ENCODE measurements at places on chromosomes 7 and 10. TPM values are rescaled to one million over a fixed set of nuclear protein-coding genes. Genes with fewer than 3 reads are reported as not detected.

DNA sequence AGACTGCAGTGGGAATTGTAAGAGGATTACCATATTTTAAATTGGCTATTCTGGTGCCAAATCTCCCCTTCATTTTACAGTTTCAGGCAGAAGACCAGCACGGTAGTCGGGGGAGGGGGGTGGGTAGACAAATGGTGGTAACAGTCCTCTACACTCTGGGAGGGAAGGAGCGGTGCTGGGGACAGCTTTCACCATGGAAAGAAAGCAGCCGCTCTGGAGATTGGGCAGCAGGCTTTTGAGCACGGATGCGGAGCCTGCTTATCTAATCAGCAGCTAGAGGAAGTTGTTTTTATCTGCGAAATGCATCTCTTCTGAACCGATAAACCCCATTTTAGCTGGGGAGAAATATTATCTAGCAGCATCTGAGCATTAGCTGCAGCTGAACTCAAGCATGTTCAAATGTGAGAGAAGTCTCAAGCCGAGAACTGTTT, 28.7 kb downstream of the IKZF1 start:
- DNase-seq = no peak

DNA sequence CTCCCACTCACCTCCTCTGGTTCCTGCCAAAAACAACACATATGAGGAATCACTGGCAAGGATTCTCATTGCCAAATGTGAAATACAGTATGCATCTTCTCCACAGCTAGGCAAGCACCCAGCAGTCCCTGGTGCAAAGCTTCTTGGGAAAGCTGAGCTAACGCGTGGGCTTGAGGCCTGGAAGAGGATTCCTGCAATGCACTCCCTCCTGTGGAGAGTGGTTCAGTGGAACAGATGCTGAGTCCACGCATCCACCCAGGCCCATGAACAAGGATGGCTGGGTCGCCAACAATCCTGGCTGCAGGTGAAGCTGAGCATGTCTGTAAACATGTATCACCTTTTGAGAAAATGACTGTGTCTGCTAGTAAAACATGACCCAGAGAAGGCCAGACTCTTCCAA, 113.2 kb upstream of the CHST15 start:
- DNase-seq = no peak

DNA sequence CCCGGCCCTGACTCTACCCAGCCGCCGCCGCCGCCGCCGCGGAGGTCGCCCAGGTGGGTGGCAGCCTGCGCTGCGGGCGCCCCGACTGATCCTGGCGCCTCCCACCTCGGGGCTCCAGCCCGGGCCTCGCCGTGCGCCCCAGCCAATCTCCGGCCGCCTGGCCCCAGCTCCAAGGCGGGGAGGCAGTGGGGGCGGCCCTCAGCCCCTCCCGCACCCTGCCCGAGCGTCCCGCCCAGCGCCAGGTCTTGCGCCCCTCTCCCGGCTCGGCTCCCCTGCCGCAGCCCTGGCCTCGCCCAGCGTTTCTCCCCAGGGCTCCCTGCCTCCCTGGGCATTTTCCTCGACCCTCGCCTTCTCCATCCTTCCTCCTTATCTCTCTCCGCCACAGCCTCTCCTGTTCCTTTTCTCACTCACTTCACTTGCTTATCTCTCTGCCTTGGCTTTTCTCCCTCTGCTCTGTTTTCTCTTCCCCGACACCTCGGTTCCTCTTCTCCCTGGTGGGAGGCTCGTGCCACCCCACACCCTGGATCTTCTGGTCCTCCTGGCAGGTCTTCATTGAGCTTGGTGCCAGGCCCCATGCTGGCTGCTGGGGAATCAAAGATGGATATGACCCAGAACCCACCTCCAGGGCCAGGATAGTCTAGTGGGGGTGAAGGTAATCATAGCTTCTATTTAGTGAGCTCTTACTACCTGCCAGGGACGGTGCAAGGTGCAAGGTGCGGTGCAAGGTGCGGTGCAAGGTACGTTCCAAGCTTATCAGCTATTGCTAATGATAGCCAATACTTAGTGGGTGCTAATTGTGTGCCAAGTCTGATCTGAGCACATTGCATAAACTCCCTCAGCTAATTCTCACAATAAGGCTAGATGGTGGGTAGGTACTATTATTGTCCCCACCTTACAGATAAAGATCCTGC, at the start of gene SFRP5:
Gene SFRP5 (minus strand): TSS at position 87 of the 911 bp plus-strand sequence. CDS start 166 bp downstream, outside the sequence.
- no peak for DNase-seq

DNA sequence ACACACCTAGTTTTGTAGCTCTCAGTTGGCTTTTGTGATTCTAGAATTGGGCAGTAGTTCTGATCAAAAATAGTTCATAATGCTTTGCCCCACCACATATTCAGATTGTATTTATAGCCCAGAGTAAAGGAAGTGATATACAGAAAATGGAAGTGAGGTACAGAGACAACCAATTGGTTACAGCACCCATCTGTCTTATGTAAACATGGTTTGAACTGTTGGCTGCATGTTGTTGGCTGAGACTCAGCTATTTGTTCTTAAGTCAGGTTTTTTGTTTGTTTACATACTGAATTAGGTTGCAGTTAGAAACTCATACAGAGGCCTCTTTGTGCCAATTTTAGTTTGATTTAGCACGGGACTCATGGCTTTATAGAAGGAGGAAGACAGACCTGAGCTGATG, 158.9 kb upstream of the GPR26 start:
- DNase-seq = no peak

DNA sequence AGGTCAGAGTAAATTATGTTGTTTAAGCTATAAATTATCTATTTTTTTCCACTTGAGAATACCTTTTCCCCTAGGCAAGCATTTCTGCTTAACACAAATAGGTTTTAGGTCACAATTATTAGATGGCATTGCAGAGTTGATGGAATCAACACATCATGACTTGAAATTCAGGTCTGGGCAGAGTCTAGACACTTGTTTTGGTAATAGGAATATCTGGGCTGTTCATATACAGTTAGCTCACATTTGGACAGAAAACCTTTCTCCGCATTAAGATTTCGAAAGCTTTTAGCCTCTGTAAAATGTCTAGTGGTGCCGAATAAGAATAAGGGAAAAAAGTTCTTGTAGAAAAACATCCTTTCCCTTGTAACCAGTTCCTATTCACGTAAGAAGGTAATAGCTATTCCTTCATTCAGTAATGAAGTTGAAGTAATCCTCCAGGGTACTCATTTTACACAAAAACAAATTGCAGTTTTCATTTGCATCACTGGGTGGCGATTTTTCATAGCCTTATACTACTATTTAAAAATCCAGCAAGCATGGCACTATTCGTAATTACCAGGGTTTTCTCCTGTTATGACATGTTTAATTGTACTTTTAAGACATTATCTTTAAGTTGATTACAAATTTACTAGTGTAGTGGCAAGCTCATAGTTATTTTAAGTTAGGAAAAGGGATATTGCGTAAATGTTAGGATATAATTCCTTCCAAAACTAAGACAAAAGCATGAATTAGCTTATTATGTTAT, 37.0 kb downstream of the RPA3 start:
- DNase-seq = no peak

- no peak for DNase-seq
These were observed 237.8 kb downstream of the KIAA1217 start for GRCh38 chr10:24446739-24447138.

DNA sequence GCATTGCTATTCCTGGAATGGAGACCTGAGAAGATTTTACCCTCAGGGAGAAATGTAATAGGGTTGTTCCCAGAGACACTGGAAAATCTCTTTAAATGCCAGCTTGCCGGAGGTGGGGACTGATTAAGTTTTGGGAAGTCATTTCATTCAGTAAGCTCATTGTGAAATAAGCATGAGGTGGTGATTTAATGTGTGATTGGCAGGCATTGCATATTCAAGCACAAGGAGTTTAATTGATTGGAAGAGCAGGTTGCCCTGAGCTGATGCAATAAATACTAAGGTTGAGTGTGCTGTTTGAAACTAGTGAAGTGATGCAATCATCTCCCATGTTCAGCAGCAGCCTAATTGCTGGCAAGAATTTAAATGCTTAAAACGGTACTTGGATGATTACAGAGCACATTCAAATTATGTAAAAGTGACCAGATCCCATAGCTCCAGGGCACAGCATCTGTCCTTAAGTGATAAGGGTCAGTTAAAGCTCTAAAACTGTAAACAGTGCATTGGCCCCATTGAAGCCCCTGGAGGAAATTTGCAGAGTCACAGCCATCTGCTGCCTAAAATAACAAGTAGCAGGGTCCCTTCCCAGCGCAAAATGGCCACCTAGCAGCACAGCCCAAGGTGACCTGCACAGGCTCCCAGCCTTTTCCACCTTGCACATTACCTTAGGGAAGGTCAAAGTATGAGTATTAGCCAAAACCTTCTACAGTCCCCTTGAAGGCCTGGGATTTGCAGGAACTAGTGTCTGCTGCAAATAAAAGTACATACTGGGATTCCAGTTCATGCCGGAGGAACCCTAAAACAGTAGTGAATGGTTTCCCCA, 92.1 kb downstream of the CCDC71L start:
- peak; percentile 53 for DNase-seq

- DNase-seq = no peak
These were observed 1.5 kb downstream of the ADGRA1 start for GRCh38 chr10:133088956-133089800.

The CUZD1 gene
- total RNA-seq = 0.17 TPM

The HDAC9 gene
- total RNA-seq = 117 TPM

The SEC31B gene
- 5.0 TPM for total RNA-seq

All from esophagus muscularis mucosa (tissue), 4 donors.